Mesothelial cell of epicardium (in vitro differentiated cells): ENCODE measurements at places on chromosomes 6 and 20.

- no peak for DNase-seq
Measured at GRCh38 chr6:33770124-33770832, 18.7 kb downstream of the LEMD2 start.

GRCh38 chr6:54856129-54856528 is 9.6 kb downstream of the FAM83B start:
- DNase-seq, result no peak

DNA sequence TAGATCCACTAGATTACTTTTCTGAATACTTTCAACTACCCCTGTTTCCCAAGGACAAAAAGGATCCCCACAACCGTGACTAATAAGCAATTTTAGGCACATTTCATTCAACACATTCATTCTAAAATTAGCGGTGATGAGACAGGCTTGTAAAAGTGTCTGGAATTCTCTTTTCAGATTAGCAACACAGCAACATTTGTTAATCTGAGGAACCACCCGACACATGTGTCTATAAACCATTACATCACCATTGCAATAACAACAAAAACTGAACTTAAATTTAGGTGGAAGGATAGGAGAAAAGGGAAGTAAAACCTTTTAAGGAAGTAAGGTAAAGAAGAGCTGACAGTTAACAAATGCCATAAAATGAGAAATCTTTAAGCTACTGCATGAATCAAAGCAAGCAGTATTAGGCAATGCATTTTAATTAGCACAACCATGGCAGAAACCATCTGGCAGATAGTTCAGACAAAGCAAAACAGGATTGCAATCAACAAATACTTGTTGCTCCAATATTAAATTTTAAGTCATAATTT is 49.1 kb downstream of the MAP3K7 start:
- DNase-seq, result no peak

- no peak for DNase-seq
Measured at GRCh38 chr6:17002123-17002522, 99.7 kb upstream of the STMND1 start.

DNA sequence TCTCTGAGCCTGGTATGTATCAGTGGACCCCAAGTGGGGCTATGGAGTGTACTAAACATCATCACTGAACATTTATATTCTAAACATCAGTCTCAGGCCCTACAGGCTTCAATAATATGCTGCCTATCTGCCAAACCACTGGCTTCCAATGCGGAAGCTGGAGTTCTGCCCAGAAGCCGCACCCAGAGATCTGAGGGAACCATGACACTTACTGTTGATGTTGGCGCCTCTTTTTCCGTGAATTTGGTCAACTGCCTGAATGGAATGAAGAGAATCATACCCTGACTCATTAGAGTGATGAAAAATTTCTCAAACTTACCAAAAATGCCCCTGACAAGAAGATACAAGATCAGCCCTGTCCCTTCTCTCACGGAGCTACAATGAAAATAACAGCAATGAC is 66.2 kb downstream of the SLC22A23 start:
- no peak for DNase-seq

- DNase-seq, result no peak
Measured at GRCh38 chr6:29743025-29743424, 19.8 kb downstream of the HLA-F start.

GRCh38 chr6:91646649-91647048 is 1059.8 kb upstream of the MAP3K7 start:
- no peak for DNase-seq

- DNase-seq, result no peak
Measured at GRCh38 chr6:111642463-111643158, 36.9 kb upstream of the TRAF3IP2 start.

DNA sequence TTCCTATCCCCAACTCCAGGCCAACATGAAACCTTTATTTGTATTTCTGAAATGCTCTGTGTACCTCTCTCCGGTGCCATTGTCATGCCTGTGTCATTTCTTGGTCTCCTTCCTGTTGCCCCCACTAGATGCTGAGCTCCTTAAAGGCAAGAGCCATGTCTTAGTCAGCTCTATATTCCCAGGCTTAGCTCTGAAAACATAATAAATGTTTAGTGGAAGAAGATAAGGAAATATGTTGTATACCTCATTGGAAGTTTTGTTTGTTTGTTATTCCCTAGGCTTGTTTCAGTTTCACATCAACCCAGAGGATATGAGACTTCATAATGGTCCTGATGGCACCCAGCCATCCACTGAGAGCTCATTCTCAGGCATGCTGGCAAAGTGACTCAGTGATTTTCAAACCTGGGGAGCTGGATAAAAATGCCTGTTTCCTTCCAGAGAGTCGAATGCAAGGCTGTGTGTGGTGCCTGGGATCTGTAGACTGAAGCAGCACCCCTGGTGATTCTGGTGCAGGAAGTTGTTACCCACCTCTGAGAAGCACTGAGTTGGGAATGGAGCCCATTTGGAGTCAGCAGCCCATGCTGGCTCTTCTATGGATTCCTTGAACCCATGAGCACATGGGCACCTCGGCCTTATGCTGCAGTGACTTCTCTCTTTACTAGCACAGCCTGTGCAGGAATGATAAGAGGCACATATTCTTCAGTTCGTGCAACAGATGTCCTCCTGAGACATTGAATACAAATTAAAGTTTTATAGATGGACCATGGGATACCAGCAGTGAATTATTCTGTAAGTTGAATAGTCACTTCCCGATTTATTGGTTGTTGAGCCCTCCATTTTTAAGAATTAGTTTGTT is 205.2 kb downstream of the FARS2 start:
- no peak for DNase-seq

GRCh38 chr6:154258064-154258757 is 98.4 kb downstream of the IPCEF1 start:
- no peak for DNase-seq

DNA sequence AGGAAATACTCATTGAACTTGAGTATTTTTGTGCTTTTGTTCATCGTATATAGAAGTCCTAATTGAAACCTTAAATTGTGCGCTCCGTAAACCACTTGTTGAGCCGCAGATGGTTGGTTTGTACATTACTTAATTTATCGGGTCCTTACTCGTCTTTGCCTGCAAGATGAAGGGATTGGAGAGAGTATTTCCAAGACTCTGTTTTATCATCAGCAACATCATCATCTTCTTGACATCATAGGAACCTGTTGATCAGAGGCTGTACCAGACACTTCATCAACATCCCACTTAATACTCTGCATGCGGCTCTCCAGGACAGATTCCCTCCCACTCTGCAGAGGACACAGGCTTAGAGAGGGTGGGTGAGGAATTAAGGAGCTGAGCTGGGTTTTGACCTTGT is 28.6 kb downstream of the TIAM2 start:
- DNase-seq, result no peak

DNA sequence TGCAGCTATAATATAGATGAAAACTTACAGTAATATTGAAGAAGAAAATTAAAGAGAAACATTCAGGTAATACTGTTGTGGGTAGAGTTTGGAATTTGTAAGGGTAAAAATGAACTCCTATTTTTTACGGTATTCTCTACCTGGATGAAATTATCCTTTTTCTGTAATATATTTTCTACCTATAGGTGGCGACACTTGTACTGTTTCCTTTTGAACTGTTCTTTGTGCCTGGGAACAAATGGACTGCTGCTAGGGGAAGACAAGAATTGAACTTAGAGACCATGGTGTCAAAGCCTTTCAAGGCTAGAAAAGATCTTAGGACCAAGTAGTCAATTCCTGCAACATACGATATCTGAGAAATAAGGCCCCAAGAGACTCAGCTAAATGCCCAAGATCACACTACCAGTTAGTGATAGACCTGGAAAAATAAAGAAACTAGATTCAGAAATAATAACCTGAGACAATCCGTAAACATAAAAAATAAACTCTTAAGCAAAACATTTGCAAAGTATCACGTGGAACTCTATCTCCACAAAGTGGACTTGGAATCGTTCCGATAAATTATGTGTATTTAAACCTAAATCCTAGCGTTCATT is 383.8 kb downstream of the TFAP2A start:
- no peak for DNase-seq

DNA sequence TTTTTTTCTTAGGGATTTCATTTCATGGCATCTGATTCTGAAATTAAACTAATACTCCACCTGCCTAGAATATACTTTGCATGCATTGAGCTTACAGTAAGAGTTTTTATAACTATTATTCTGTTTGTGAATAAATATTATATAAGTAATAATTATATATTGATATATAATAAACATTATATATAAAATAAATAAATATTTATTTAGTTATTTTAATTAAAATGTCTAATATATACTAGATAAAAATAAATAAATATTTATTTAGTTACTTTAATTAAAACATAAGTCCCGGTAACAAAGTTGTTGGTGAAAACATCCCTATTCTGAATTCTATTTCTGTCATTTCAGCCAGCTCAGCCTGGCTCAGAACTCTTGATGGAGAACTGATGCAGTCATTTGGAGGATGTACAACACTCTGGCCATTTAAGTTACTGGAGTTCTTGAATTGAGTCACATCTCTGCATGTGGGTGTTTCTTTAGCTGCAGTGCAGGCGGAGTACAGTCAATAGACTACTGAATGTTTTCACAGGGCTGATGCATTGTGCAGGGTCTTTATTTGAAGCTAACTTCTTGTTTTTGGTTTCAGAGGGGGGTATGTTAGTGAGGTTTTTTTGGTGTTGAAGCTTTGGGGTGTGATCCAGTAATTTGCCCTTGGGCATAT is 508.9 kb upstream of the ADGRB3 start:
- DNase-seq, result no peak

GRCh38 chr20:31740208-31740607 is 1.1 kb downstream of the TPX2 start:
- no peak for DNase-seq

GRCh38 chr6:44256775-44257024 is 628 bp downstream of the SLC35B2 start:
- no peak for DNase-seq

DNA sequence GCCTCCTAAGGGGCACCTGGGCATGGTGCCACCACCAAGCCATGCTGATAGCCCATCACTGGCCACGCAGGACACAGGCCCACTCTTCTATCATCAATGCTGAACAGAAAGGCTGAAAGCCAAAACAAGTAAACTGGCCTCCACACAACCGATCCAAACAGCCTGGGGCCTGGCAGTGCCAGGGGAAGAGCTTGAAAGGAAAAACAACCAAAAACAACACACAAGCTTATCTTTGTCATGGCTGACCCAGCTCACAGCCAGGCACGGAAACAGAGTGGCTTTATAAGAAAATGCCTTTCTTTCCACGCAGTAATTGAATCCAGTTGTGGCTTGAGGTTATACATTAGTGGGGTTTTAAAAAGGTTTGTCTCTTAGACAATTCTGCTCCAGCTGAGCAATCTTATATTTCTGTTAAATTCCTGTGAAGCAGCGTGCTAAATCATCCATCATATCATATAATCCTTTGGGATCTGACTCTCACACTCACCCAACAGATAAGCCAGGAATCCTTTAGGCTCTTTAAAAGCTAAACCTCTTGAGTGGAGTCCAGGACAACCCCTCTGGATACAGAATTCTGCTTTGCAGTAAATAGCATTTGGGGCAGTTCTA is 65.4 kb upstream of the SLC22A16 start:
- DNase-seq, result no peak

- DNase-seq, result no peak
Measured at GRCh38 chr6:85464260-85464644, 14.4 kb downstream of the NT5E start.

DNA sequence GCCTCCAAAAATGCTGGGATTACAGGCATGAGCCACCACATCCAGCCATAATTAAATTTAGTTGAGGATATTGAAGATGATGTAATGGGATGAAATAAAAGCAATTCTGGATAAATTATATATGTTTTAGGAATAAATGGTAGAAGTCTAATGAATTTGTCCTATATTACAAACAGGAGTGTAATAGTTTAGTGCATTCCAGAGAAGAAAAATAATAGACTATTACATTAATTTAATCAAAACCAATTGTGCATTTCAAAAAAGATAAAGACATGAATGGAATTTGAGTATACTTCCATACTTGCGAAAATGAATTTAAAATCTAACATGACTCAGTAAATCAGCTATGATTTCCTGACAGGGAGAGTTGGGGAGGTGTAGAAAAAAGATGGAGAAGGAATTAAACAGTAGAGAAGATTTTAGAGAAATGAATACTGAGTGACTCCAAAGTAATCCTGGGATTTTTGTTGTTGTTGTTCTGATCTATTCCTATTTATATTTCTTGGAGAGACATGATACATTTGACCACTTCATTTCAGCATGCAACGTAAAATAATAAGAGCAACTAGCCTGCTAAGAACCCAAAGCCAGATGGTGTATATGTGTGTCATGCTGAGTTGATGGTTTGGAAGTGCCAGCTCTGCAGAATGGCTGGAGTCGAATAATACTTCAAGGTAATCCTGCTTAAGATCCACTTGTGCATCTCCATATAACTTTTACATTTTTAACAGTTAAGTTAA is 67.4 kb downstream of the AIG1 start:
- no peak for DNase-seq

GRCh38 chr6:147825848-147826247 is 317.4 kb downstream of the SAMD5 start:
- no peak for DNase-seq

DNA sequence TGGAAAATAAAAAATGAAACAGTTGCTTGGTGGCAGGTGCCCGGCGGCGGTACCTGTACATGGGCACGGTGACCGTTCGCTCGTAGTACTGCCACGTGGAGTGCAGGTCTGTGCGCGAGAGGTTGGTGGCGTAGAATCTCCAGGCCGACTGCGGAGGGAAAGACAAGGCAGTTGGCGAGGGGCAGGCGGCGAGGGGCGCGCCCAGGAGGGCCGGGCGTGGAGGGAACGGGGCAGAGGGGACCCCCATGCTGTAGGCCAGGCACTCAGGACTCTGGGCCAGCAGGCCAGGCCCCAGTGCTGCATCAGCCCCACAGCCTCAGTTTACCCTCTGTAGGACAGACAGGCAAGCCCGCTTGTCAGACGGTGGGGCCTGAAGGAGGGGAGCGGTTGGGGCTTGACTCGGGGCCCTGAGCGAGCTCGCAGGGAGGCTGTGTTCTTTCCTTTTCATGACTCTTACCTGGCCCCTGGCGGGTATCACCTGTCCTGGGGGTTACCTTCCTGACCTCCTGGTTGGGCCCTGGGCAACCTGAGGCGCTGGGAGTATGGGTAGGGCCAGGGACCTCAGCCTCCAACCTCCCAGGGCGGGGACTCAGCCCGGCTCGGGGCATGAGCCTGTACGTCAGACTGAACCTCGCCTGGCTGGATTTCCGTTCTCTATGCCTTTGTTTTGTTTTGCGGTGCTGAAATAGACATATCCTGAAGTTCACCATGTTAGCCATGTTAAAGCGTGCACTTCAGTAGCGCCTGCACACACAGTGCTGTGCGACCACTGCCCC is 38.5 kb downstream of the KCNQ2 start:
- no peak for DNase-seq

DNA sequence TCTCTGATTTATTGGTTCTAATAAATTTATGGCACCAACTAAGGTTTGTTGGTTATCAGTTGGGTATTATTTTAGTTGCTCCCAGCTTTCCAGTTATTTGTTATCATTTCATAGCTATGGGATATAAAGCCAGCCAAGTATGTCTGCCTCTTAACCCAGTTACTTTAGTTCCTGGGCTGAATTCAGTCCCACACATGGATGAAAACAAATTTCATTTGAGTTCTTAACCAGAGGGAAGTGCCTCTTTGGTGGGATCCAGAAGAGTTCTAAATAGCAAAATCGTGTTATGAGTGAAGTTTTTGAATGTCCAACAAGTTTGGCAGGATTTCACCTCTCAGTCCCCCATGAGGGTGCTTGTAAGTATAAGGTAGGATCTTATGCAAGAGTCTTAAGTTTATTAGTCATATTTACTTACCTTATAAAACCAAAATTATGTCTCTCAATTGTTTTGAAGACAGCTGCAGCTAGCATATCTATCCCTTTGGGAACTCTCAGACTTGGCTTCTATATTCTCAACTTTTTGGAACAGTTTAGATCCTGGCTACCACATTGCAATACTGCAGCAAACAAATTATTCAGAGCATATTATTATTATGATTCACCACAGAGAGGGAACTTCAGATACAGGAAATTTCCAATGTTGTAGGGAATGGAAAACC is 683.6 kb downstream of the BCKDHB start:
- no peak for DNase-seq
